ENCODE measurements at places on chromosomes 16 and 17.

- no peak for DNase-seq
These were observed 24.1 kb upstream of the POLR3E start for GRCh38 chr16:22272870-22273650.

- DNase-seq, result peak; percentile 12
These were observed 238.1 kb downstream of the MRTFB start for GRCh38 chr16:14309001-14309886.

GRCh38 chr16:11886881-11887280, 28.9 kb downstream of the GSPT1 start:
- no peak for DNase-seq

DNA sequence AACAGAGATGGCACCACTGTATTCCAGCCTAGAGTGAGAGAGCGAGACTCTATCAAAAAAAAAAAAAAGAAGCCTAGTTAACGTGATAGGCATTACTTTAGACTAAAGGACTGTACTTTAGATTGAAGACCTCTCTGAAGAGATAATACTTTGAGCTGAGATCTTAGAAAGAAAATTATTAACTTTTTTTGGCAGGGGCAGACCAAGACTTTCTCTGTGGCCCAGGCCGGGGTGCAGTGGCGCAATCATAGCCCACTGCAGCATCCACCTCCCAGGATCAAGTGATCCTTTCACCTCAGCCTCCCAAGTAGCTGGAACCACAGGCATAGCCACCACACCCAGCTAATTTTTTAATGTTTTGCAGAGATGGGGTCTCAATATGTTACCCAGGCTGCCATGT, 75.7 kb upstream of the TNRC6A start:
- no peak for DNase-seq

- no peak for DNase-seq
These were observed 13.9 kb downstream of the CNEP1R1 start for GRCh38 chr16:50038756-50039529.

DNA sequence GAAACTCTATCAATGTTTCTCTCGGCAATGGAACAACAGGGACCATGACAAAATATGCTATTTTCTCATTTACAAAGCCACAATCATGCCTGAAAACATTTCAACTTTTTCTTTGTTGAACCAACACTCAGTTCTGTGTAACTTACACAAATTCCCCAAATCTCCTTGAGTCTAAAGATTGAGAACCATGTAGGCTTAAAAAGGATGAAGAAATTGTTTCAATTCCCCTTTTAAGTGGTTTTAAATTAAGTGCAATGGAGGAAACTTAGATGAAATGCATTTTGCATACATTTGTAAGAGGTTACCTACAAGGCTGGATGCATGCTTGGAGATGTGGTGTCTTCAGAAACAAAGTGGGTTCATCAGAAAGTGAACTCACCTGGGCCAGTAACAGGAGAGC, 566.4 kb upstream of the CDH11 start:
- no peak for DNase-seq

DNA sequence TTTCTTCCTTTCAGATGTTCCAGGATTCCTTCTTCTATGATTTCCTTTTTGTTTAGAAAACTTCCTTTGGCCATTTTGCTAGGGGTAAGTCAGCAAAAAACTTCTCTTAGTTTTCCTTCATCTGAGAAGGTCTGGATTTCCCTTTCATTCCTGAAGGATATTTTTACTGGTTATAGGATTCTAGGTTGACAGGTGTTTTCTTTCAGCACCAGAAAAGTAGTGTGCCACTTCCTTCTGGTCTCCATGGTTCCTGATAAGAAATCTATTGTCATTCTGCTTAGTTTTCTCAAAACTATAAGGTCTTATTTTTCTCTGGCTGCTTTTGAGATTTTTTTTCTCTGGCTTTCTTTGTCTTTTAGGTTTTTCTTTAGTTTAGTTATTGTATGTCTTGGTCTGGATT, 27.6 kb downstream of the MPRIP start:
- DNase-seq, result no peak

DNA sequence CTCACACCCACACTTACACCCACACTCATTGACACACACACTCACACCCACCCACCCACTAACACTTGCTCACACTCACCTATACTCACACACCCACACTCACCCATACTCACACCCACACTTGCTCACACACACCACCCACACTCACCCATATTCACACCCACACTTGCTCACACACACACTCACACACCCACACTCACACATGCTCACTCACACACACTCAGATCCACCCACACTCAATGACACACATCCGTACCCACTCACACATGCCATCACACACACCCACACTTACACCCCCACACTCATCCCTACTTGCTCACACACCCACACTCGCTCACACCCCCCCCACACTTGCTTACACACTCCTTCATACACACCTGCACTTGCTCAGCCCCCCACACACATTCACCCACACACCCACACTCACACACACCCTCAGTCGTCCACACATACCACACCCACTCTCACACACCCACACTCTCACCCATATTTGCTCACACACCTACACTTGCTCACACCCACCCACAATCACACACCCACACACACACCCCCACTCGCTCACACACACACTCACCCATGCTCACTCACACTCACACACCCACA, 321.1 kb upstream of the N4BP1 start:
- no peak for DNase-seq

DNA sequence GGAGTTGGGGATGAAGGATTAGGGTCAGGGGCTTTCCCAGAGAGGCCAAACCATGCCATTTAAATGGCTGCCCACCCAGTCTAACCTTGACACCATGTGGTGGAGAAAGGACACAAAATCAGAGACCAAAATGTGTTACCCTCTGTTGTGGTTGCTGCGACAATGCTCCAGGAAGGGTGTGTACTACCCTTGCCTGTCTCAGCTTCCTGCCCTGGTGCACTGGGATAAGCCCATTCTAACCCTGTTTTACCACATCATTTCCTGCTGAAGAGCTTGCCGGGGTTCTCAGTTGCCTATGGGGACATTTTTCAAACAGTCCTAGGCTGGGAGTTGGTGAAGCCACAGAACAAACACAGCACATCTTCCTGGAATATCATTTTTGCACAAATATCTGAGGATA, 4.9 kb downstream of the OR4D1 start:
- peak; percentile 29 for DNase-seq

GRCh38 chr16:54098247-54098646, 188.3 kb downstream of the IRX3 start:
- no peak for DNase-seq

DNA sequence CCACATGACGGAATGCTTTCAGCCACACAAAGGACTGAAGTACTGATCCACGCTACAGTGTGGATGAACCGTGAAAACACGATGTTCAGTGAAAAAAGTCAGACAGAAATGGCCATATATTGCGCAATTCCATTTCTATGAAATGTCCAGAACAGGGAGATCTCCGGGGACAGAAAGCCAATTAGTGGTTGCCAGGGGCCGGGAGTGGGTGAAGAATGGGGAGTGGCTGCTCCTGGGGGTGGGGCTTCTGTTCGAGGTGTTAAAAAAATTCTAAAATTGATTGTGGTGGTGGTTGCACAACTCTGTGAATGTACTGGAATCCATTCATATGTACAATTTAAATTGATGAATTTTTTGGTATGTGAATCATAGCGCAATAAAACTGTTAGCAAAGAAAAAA, 154.8 kb upstream of the HSBP1 start:
- DNase-seq, result no peak

DNA sequence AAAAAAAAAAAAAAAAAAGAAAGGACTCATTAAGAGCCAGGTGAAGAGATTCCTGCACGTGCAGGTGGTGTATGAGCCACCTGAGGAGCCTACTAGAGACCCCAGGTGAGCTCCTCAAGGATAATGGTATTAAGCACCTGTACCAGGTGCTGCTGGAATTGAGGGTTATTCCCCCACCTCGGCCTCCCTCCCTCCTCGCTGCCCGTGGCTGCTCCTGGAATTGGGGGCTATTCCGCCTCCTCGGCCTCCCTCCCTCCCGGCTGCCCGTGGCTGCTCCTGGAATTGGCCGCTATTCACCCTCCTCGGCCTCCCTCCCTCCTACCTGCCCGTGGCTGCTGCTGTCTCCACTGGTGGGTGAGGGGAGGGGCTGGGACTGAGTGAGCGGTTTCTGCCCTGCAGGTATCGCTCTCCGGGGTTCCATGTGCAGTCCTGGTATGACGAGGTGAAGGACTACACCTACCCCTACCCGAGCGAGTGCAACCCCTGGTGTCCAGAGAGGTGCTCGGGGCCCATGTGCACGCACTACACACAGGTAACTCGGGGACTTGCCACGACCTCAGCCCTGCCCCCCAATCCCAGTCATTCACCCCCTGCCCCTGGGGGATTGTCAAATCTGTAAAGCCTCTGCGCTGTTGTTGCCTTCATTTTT, 29.3 kb downstream of the CRISPLD2 start:
- DNase-seq, result no peak

- no peak for DNase-seq
These were observed 29.0 kb downstream of the FCSK start for GRCh38 chr16:70483426-70483825.

- DNase-seq, result no peak
These were observed 1.1 kb downstream of the CREBBP start for GRCh38 chr16:3879258-3879886.

DNA sequence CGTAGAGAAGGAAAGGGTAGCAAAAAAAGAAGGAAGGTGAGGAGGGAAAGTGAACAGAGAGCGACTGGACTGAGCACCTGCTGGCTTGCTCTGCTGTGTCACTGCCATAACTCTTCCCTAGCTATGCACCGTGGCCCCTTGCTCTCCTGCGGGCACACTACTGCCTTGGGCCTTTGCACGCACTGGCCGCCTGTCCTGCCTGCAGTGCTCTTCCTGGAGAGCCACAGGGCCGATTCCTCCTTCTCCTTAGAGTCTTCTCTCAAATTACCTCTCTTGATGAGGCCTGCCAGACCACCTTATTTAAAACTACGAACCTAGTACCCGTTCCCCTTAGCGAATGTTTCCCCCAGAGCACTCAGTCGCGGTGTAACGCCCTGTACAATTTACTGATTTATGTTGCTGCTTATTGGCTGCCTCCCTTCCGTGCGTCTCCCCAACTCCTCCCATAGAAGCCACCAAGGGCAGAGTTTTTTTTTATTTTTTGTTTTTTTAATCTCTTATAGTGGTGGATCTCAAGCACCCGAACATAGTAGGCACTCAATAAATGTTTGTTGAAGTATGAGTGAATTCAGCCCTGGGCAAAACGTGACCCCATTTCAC, 70.3 kb downstream of the RAI1 start:
- DNase-seq, result peak; percentile 14

DNA sequence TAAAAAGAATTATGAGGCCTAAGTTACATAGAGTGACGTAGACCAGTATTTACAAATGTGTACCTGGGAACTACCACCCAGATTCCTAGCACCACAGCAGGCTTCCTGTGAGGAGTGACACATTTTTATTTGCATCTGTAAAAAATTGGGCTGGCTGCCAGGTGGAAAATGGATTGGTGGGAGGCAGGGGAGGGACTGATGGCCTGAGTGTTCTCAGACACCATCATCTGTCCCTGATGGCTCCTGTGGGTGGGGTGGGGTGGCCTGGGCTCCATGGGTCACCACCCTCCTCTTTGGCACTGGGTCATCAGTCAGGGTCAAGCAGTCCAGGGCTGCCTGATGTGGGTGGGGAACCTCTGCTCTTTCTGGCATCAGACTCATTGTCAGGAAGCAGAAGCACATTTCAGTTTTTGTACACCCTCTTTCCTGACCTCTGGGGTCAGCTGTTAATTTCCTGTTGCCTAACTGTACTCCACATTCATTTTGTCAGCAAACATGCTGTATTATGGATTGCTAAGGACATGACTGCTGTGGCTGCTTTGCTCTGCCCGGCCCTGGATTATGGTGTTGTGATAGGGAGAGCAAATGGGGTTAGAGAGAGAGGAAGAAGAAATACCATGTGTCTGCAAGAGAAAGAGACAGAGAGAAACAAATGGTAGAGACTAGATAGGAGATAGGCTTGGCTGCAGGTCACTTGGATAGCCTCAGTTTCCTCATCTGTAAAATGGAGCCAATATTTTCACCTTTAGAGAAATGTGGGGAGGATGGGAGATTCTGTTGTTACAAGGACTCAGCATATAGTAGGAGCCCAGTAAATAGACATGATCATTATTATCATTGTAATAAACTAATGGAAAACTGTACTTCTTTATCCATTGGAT, 11.6 kb upstream of the MFAP4 start:
- no peak for DNase-seq

GRCh38 chr16:23784811-23785447, 30.1 kb downstream of the CHP2 start:
- DNase-seq, result no peak

GRCh38 chr17:76134911-76135809, 5.9 kb downstream of the FOXJ1 start:
- DNase-seq, result no peak

GRCh38 chr16:59993101-59993500, 1259.0 kb upstream of the GOT2 start:
- no peak for DNase-seq

GRCh38 chr16:84484579-84485254, 19.7 kb downstream of the MEAK7 start:
- no peak for DNase-seq

- no peak for DNase-seq
These were observed 450 bp upstream of the C1QBP start for GRCh38 chr17:5439446-5439764.

- no peak for DNase-seq
These were observed 2.3 kb downstream of the CCL1 start for GRCh38 chr17:34360601-34361270.

- no peak for DNase-seq
These were observed 6.8 kb downstream of the MFSD11 start for GRCh38 chr17:76744747-76745146.

- DNase-seq, result no peak
These were observed 18.2 kb upstream of the GAA start for GRCh38 chr17:80083136-80083661.

DNA sequence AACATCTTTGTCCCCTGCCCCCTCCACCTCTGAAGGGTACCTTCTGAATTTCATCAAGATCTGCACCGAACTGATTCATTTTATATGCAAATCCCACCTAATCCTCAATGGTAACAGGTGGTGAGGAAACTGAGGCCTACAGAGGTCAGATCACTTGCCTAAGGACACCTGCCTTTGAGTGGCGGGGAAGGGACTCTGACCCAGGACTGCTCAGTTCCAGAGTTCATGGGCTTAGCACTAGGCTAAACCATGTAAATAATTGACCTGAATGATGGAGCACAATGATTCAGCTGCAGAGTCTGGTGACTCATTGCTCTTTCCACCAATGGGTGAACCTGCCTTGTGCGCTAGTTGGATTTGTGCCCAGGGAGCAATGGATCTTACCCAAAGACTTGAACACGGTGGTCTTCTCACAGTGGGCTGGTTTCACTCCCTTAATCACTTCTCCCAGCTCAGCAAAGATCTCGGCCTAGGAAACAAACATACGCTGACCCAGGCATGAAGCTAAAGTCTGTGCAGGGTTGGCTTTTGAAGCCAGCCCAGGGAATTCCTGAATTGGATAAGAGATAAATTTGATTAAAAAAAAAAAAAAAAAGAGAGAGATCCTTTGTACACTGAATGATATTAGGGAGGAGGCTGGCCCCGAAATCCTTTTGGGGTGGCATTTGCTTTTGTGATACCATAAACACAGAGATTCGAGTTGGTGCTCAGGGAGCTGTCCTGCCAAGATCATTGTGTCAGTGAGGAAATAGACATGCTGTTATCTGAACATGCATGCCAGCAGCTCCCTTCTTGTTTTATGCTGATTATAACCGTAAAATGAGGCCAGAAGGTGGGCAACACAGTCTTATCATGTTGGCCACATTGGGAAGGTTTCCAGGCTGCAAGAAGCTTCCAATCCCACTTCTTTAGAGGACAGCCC, 17.0 kb downstream of the CRYM start:
- no peak for DNase-seq
